ENCODE measurements at places on chromosomes 5 and 9.
A peak's percentile ranks its signal among the peaks of the same experiment; 100 is the strongest.

GRCh38 chr9:125487842-125488241, 219.2 kb downstream of the MAPKAP1 start:
- DNase-seq, result no peak

DNA sequence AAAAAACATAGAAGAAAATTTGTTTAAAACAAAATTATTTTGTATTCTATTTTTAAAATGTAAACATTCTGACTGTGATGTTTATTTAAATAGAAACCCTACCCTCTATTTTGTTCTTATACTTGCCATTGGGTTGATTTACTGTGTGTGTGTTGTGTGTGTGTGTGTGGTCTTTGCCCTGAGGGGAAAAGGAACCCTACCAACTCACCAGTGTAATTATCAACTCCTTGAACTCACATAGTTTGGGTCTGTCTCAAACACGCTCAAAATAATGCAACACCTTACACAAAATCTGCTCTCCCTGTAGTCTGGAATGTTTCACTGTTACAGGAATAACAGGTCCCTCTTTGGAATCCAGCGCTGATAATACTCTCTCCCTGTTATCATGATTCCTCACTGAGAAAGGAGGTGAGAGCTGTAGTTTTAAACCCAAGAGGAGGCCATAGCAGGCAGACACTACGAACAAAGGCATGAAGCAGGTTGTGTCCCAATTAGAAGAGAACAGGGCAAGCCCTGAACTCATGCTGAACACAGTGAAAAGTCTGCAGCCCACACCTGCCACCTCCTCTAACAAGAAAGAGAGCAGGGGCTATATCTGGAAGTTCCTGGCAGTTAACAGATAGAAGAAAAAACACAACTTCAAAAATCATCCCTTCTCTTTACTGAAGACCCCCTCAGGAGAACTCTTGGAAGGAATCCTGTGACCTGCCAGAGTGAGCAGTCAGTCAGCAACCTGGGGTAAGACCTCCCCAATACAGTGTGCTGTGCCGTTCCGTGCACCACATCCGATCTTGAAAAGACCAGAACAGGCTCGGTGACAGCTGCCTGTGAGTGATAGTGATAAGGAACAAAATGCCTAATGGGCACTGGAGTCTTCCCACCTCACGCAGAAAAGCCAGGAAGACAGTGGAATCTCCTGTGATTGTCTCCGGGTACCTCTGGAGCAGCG, 608.1 kb upstream of the ADAMTS16 start:
- DNase-seq, result no peak

GRCh38 chr9:79233542-79233941, 338.2 kb upstream of the TLE4 start:
- DNase-seq, result no peak

DNA sequence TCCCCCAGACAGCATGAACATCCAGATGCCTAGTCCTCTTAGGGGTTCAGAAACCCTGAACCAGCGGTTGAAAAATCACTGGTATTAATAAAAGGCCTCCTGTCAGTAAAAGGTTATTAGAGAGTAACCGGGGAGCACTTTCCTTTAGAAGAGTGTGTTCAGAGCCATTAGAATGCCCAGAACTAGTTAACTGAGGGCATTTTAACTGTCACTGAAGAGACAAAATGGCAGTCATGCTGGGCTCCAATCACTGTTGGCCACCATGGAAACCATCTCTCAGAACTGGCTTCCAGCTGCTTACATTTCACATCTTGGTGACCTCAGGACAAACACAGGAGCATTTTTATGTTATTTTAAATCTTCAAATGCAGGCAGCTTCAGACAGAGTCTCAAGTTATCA, 36.2 kb upstream of the GDA start:
- no peak for DNase-seq

DNA sequence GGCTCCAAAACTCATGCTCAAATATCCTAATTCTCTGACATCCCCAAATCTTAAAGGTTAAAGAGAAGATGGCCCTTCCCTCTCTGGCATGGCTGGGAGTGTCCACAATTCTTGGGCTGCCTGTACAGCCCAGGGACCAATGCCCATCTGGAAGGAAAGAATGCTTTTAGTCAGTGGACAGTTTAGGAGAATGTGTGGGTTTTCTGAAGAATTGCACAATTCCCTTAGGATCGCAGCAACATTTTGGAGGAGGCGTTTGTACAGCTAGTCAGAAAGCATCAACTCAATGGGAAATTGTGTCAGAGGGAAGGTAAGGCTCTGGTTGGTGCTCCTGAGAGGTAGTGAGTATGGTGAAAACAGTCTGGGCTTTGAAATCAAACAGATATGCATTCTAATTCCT, 15.0 kb downstream of the FAM193B start:
- DNase-seq, result no peak

GRCh38 chr5:111505096-111505495, 7.2 kb downstream of the STARD4 start:
- DNase-seq, result no peak

DNA sequence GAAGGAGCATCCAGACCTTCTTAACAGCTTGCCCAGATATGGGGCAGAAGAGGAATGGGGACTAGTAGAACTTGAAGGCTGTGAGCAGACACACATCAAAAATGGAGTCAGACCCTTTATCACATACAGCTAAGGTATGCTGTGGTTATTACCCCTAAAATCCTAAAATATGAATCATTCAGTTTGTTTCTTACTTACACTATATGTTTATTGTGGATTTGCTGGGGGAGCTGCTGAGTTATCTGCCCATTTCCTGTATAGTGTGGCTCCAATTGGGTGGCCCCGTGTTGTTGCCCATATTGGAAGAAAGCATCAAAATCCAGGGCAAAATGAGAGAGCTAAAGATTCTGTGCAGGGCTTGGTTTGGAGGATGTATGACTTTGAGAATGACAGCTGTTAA, 56.9 kb downstream of the AP3S1 start:
- no peak for DNase-seq

- DNase-seq, result no peak
Observed at GRCh38 chr5:131019111-131019510, 145.9 kb downstream of the HINT1 start.

DNA sequence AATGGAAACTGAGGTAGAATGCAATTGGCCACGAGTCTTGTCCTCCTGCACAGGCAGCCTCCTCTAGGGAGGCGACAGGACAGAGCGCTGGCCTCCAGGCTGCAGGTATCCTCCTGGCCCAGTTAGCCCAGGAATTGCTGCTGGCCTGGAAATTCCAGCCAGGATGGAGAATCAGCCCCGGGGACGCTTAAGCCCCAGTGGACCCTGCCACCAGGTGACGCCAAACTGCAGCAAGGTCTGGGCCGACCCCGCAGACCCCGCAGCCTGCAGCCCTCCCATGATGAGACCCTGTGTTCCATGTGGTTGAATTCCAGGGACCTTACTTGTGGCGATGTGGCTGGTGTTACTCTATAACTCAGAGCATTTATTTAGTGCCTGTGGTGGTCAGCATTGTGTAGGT, 7.3 kb downstream of the CACFD1 start:
- DNase-seq, result no peak

GRCh38 chr5:55540024-55540423, 5.3 kb upstream of the PLPP1 start:
- DNase-seq, result no peak

GRCh38 chr9:106892632-106893031, 29.7 kb downstream of the ZNF462 start:
- DNase-seq, result no peak

GRCh38 chr5:151562019-151562707, 29.0 kb downstream of the FAT2 start:
- no peak for DNase-seq

DNA sequence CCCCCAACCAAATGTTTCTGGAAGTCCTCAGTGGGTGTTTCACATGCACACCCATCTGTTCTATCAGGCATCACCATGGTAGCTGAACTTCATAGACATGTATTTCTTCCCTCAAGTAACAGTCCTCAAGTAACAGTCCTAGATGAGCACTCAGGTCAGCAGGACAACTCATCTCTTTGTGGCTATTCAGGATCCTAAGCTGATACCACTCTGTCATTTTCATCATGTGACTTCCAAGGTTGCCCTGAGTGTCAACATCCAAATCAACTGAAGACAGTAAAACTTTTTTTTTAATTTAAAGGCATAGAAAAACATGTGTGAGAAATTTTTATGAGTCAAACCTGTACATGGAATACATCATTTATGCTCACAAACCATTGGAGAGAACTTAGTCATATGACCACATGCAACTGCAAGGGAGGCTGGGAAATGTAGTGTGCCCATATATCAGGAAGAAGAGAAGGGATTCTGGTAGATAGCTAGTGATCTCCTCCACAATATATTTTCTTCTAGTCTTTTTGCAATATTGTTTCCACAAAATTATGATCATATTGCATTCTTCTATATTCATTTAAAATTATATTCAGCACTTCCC, 64.2 kb upstream of the FST start:
- DNase-seq, result no peak

DNA sequence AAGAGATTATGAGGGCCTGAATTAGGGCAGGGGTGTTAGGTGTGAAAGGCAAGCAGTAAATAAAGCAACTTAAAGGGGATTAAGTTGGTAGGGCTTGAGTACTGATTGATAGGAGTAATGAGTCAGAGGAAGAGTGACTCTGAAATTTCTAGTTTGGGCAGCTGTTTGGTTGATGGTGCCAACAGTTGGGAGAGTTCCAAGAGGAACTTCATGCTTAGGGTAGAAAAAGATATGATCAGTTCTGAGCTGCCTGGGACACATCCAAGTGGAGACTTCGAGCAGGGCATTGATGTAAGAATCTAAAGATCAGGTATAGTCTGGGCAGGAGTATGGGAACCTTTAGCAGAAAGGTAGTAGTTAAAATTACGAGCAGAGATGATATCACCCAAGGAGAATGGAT, 10.2 kb downstream of the MAMDC2 start:
- no peak for DNase-seq

DNA sequence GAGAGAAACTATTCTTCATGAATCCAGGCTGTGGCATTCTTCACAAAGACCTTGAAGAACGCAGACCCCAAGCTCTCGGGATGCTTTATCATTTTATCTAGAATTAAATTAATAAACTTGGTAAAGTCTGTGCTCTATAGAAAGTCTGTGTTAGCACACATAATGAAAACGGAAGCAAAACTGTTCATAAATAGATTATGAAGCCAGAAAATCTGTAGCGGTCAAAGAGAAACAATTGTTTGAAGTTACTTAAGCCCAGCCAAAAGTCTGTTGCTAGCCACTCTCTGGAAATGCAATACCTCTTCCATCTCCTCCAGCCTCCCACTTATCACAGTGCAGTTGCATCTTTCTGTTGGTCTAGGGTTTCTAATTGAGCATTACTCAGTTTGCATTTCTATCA, 375.9 kb downstream of the KIF4B start:
- no peak for DNase-seq

DNA sequence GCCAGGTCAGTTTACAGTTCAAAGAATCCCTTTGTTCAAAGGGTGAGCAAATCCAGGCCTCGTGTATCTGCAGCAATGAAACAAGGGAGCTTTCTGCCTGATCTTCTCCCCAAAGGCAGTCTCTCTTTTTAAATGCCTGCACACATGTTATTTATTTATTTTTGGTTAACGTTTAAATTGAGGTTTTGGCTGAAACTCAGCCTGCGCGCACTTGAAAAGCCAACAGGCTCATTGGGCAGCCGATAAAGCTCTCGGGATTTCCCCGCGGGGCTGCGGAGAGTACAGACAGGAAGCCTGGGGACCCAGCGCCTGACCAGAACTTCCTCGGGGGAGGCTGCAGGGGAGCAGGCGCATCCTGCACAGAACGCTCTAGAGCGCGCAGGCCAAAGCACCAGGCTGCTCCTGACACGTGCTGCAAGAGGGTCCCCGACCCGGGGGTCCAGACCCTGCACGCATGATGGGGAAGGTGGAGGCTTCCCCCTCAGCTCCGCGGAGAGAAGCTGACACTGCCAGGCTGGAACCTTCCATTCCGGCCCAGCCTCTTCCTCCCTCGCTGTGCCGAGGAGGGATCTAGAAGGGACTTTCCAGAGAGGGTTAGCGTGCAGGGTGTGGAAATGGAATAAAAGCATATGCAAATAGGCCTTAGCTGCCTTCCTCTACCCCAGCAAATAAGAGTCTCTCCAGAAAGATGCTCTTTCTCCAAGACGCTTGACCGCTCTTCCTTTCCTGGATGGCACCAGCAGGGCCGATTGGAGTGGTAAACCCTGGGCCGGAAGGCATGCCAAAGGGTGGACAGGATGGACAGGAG, 46.1 kb downstream of the PTTG1 start:
- DNase-seq, result peak; percentile 72

GRCh38 chr5:33166948-33167347, 273.8 kb upstream of the TARS1 start:
- DNase-seq, result no peak

DNA sequence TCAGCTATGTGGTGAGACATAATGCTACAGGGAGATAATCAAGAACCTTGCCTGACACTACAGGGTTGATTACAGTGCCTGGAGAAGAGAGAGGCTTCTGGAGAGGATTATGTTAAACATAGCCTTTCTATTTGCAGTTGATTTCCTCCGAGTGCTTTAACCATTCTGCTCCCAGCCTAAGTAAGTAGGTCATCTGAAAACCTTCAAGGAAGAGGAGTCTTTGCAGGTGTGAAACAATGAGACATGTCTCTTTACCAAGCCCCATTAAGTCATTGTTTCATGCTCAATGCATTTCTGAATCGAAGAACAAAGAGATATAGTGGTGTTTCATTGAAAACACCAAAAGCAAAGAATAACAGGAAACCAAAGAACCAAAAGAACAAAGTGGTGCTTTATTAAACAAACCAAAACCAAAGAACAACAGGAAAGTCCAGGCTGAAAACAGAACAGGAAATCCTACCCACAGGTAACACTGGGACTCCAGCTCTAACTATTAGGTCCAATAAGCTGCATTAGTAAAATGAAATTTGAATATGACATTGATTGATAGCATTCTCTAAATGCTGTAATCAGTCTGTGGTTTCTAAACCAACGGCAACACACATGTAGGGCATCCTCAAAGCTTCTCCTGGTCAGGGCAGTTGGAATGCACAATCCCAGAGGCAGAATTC, 113.3 kb upstream of the SPATA31D4 start:
- DNase-seq, result no peak

DNA sequence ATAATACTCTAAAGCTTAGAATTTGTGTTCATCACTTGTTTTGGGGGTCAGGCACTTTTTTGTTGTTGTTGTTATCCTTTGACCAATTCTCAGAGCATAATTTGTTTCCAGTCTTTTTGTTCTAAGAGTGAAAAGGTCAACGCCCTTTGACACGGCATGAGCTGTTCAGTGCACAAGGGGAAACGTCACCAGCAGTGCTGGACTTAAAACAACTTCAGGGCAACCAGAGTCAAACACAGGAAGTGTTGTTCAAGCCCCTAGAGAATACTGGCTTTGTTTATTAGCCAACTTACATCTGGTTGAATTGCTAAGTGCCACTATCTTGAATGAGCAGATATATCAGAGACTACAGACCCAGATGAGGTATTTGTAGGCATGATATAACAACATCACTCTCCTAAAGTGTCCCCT, 368.9 kb downstream of the TMEM161B start:
- no peak for DNase-seq

DNA sequence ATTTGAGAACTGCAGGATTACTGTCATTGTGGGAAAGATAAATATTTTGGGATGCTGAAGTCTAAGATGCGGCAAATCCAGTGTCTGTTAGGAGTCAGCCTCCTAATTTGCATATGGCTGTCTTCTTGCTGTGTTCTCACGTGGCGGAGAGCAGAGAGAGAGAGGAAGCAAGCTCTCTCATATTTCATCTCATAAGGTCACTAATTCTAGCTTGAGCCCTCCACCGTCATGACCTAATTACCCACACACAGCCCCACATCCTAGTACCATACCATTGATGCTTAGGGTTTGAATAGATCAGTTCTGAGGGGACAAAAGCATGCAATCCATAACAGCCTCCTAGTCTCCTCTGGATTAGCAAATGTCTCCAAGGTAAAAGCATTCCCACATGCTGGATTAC, 124.5 kb downstream of the CDH12 start:
- DNase-seq, result no peak
